Mesenteric fat pad (tissue), 1 donor: ENCODE measurements at places on chromosomes 4 and X. TPM values are rescaled to one million over a fixed set of nuclear protein-coding genes. Genes with fewer than 3 reads are reported as not detected.

DNA sequence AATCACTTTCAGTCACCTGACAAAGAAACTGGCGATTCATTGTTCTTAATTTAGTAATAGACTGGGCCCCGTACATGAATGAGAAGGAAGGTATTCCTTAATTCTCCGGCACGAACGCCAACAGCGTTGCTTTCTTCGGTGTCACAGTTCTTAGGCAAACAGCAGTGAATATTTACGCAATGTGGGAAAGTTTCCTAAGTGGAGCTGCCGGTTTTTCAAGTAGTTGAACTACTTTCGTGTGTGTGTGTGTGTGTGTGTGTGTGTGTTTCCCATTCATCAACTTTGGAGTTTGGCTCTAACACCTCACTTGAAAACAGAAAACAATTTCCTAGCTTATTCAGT is 651 bp downstream of the NXT2 start:
- no peak for DNase-seq

Gene KLF8
- total RNA-seq, result 22.2 TPM

DNA sequence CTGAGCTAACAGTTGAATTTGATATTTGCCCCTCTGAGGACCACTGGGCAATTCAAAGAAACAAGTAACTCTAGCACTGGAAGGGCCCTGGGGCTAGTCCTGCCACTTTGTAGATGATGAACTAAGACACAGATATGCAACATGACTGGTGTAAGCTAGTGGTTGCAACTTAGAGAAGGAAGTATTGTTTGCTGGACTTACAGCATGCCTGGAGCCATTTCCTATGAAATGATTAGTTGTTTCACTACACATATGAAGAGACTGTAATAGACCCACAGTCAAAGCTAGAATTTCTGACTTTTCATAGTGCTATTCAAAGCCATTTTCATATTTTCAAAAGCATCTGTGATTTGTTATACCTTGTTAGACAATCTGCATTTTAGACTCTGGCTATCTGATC is 96.2 kb downstream of the TSPAN7 start:
- no peak for DNase-seq

DNA sequence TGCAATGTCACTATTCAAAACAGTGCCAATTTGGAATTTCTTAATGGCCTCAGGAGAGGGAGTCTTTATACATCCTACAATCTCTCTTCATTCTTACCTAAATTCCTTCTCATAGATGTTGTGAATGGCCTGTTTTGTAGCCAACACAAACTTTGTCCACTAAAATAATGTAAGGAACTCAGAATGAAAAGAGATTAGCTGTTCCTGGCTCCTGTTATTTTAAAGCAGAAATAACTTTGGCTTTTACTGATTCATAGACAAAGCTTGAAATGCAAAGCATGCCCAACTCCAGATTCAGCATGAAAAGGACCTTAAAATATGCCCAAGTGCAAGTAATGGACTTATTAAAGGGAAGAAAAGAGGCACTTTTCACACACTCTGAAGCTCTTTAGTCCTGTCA is 146.0 kb upstream of the GPC4 start:
- no peak for DNase-seq

GRCh38 chrX:115531818-115532403 is 29.1 kb upstream of the PLS3 start:
- DNase-seq, result no peak

Gene GTPBP6
- 48.1 TPM for total RNA-seq
